T follicular helper cell (primary cell): ENCODE measurements at places on chromosomes 5 and 9.

GRCh38 chr9:137494104-137494544 lies 35.0 kb upstream of the NSMF start:
- DNase-seq = no peak

GRCh38 chr5:40669606-40670390 lies 9.9 kb upstream of the PTGER4 start:
- no peak for DNase-seq

DNA sequence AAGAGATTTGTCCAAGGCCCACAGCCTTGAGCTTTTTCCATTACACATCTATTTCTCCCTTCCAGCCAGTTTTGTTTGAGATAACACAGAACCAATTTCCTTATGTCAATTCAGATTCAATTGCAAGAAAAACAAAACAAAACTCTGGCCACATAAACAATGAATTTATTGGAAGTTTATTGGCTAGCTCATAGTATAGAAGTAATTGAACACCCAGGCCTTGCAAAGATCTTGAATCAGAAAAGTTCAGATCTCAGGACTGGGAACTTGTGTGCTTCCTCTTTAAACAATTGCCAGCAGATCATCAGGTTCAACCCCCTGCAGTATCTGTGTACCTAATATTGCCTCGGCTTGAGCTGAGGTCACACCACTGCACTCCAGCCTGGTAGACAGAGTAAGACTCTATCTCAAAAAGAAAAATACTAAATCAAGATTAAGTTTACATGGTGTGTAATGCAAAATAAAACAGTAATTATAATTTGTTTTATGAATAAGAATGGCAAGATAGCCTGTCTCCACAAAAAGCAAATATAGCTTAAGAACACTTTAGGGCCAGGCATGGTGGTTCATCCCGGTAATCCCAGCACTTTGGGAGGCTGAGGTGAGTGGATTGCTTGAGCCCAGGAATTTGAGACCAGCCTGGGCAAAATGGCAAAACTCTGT lies 4.1 kb upstream of the ZCCHC10 start:
- DNase-seq = no peak

DNA sequence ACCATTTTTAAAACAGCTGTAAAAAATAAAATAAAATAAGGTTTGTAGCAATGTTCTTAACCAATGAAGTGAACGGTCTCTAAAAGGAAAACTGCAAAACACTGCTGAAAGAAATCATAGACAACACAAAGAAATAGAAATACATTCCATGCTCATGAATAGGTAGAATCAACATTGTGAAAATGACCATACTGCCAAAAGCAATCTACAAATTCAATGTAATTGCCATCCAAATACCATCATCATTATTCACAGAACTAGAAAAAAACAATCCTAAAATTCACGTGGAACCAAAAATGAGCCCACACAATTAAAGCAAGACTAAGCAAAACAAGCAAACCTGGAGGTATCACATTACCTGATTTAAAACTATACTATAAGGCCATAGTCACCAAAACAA lies 67.6 kb upstream of the RGMB start:
- DNase-seq = no peak

- no peak for DNase-seq
These were observed 105.1 kb downstream of the CEMIP2 start for GRCh38 chr9:71663216-71663615.

DNA sequence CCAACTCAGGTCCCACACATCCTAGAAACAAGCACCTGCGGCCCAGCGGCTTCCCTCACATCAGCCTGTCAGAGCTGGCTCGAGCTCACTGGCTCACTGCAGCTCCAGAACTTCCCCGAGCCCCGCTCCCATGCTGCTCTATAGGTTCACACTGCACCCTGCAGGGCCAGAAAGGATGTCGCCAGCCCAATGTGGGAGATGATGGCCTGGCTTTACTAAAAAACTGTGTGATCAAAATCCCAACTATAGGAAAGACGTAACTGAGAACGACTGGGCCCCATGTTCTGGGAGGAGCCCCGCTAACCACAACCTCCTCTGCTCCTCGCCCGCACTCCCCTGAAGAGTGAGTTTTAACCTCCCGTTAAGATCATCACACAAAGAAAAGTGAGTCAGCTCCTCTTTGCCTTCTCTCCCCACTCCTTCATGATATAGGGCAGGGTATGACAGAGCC lies 4.6 kb downstream of the SURF4 start:
- DNase-seq = peak; percentile 70

DNA sequence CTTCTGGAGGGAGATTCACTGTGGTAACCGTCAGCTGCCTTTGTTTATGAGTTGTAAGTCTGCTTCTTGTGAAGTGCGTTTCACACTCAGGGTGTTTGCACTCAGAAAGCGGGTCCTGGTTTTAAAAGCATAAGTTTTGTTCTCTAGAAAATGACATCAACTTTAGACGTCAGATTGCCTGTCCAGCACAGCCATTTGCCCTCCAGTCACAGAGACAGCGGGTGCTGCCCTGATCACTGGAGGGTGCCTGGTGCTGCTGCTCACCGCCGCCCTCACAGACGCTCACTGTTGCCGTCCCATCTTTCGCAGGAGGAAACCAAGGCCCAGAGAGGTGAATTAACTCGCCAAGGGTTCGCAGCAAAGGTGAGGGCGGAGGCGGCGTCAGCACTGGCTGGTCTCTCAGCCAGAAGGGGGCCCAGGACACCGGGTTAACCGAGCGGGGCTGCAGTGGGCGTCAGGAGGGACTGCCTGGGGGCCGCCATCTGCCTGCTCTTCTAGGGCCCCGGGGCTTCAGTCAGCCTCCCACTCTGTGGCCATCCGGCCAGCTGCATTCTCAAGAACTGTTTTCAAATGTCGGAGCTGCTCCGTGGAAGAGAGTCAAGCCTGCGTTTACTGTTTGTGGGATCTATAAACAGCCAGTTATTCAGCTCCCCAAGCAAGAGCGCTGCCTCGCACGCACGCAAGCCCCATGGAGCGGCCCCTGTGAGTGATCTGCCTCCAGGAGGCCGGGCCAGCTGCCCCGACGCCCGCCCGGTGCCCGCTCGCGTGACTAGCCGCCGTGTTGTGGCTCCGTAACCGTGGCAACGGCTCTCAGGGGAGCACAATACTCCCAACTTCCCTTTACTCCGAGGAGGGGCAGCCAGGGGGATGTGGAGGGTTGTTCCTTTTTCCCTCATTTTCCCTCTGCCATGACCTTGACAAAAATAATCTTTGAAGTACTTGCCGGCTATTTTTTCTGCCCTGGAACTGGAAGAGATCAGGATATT lies 43.4 kb upstream of the EXOC3 start:
- DNase-seq = no peak

GRCh38 chr9:18063856-18064390 lies 410.0 kb upstream of the ADAMTSL1 start:
- no peak for DNase-seq

- no peak for DNase-seq
These were observed 176.6 kb downstream of the ZNF462 start for GRCh38 chr9:107039542-107039941.

DNA sequence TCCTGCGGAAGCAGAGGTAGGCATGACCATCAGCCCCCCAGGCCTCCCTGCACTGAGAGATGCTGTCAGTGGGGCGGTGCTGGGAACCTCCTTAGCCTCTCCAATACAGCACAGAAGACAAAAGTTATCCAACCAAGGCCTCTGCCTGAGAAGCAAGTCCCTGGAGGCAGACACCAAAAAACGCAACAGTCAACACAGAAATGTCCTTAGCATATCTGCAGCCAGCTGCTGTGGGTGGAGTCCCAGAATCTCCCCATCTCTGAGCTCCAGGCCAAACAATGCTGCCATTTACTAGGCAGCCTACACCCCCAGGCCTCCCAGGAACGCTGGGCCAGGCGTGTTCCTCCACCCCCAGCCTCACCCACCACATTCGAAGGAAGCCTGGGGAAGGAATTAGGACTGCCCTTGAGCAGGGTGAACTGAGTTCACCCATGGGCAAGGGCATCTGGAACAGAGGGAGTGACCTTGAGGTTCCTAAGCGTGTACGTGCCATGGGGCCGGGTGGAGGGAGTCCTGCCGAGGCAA lies 43.7 kb downstream of the STK10 start:
- DNase-seq = no peak

- DNase-seq = no peak
These were observed 13.1 kb upstream of the CEMIP2 start for GRCh38 chr9:71781391-71781790.

- DNase-seq = no peak
These were observed 180.8 kb downstream of the PAX5 start for GRCh38 chr9:36853233-36853632.

DNA sequence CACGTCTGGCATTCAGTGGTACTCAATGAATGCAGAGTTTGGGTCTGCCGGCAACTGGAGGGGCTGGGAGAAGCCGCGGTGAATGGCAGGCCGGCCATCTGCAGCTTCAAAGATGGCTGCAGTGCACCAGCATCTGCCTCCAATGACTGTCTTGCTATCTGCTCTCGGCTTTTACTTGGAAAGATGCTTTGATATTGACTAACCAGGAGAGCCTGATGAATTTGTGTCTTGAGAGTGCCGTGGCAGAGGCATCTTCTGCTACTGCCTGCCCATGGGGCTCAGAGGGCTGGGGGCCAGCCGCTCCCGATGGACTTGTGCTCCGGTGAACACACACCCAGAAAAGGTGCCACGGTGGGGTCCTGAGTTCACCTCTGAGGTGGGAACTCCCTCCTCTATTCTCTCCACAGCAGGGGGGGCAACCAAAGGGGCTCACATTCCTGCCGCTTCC lies 164.5 kb downstream of the COL23A1 start:
- DNase-seq = no peak

DNA sequence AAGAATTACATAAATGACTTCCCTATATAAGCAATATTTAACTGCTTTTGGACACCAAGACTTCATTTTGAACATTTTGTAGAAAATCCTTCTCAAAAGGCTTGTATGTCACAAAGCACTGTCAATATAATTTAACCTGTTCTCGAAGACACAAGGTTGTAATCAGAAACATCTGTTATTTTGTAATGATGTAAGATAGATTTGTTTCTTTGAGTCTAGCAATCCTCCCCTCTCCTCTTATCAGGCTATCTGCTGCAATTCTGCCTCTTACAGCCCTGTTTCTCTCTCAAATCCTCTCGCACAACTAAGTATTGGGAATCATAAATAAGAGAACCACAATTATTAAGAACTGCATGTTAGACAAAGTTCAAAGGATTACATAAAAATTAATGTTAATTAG lies 18.6 kb upstream of the TARS1 start:
- DNase-seq = no peak

GRCh38 chr5:125499636-125500332 lies 753.3 kb upstream of the ZNF608 start:
- DNase-seq = no peak

DNA sequence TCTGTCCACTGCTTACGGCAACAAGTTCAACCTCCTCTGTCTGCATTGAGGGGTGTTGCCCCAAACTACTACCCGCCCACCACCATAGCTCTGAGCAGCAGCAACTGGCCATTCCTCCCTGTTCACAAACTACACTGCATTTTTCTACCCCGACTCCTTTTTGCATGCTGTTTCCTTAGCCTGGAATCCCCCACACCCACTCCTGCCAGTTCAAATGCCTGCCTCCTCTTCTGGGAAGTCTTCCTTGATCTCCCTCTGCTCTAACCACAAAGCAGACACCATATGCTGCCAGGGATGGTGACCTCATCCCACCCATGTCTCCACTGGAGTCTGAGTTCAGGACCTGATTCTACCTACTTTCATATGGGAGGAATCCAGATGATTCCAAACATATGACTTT lies 13.3 kb downstream of the ALDH1B1 start:
- no peak for DNase-seq

DNA sequence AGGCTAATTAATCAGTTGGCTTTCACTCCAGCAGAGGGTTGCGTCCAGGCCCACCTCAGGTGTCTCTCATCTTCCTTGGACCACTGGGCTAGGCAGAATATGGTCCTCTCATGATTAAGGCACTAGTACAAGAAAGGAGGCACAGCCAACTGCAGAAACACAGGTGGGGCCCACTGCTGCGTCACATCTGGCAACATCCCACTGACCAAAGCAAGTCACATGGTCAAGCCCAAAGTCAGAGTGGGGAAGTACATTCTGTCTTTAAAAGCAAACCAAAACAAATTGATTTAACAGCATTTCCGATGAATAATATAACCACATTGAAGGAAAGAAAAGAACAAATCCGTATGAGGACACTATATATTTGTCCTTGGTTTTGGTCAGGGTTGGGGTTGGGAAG lies 28.0 kb upstream of the UBTD2 start:
- DNase-seq = no peak

DNA sequence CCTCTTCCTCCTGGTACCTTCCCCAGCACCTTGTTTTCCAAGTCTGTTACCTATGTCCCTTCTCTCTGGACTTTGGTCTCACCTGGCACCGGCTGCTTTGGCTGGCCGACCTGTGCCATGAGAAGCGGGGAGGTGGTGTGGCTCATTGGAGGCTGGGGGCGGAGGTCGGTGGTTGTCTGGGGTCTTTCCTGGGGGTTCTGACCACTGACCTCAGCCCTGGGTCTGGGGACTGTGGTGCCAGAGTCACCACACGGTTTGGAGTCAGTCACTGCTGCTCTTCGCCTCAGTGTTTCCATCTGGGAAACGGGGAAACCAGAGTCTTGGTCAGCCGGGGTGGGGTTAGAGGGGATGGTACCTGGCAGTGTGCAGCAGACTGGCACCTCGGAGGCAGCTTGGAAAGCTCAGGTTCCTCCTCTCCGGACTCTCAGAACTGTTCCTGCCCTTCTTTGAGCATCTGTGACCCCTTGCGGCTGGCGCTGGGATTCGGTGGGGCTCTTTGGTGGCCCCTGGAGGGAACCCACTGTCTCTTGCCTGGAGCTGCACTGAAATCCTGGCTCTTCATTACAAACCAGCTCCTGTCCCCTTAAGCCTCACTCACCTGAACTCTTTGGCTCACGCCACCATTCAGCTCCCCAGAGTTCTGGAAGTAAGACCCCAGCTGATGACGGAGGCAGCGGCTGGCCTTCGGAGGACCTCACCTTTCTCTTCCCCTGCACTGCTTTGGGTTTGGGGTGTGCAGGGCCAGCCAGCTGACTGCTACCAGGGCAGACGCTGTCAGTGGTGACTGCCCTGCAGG lies 4.1 kb upstream of the RXRA start:
- no peak for DNase-seq

- DNase-seq = no peak
These were observed 493.3 kb upstream of the ADAMTS16 start for GRCh38 chr5:4646715-4647375.

GRCh38 chr9:89732939-89733324 lies 128.1 kb downstream of the GADD45G start:
- DNase-seq = no peak

DNA sequence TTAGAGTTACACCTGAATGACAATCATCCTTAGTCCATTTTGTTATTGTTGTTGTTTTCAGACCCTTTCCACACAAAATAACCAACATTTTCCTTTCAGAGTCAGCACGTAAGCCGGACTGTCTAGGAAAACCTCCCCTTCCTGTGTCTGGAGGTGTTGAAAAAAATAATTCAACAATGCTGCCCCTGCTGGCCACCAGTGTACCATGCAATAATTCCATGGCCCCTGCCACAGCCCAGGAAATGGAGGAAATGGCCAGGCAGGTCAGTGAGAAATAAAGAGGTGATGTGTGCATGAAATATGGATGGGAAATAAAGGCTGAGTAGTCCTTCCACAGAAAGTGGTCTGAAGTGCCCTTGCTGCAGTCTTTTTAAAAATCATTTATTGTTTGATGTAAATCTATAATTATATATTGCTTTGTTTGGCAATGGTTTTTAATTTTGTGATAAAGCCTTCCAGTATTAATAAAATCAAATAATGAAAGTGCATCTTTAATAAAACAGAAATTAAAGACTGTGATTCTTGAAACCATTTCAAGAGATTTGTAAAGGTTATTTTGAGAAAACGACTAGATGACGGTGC lies 152.8 kb upstream of the PAPPA start:
- no peak for DNase-seq
